Occipital lobe (tissue), 3 donors: ENCODE measurements at places on chromosomes 5 and 9. TPM values are rescaled to one million over a fixed set of nuclear protein-coding genes. Genes with fewer than 3 reads are reported as not detected.

ADAMTS13 gene
- total RNA-seq, result 2.2 TPM

DMRT3 gene
- 0.16 TPM for total RNA-seq

TEX53 gene
- not detected for total RNA-seq

MSX2 gene
- total RNA-seq, result not detected

EPB41L4B gene
- 3.7 TPM for total RNA-seq

PCDHA6 gene
- 24.8 TPM for total RNA-seq

MLLT3 gene
- total RNA-seq, result 152 TPM

OR1Q1 gene
- total RNA-seq, result not detected

CEMIP2 gene
- 54.7 TPM for total RNA-seq

FBP2 gene
- not detected for total RNA-seq

PDCD1LG2 gene
- total RNA-seq, result 0.62 TPM

YIPF5 gene
- total RNA-seq, result 81.7 TPM

FAM153A gene
- 2.8 TPM for total RNA-seq

PDE6A gene
- total RNA-seq, result not detected

KIAA0825 gene
- 37.6 TPM for total RNA-seq

SPATA31D4 gene
- not detected for total RNA-seq

FAM240B gene
- total RNA-seq, result not detected

TOR1B gene
- 39.5 TPM for total RNA-seq
